CD4-positive, alpha-beta T cell treated with Interferon alpha-2 for 1 hour (primary cell): ENCODE measurements at places on chromosomes 12 and 14.
A peak's percentile ranks its signal among the peaks of the same experiment; 100 is the strongest.

- DNase-seq, result no peak
These were observed 6.7 kb downstream of the FOXN4 start for GRCh38 chr12:109302358-109302757.

DNA sequence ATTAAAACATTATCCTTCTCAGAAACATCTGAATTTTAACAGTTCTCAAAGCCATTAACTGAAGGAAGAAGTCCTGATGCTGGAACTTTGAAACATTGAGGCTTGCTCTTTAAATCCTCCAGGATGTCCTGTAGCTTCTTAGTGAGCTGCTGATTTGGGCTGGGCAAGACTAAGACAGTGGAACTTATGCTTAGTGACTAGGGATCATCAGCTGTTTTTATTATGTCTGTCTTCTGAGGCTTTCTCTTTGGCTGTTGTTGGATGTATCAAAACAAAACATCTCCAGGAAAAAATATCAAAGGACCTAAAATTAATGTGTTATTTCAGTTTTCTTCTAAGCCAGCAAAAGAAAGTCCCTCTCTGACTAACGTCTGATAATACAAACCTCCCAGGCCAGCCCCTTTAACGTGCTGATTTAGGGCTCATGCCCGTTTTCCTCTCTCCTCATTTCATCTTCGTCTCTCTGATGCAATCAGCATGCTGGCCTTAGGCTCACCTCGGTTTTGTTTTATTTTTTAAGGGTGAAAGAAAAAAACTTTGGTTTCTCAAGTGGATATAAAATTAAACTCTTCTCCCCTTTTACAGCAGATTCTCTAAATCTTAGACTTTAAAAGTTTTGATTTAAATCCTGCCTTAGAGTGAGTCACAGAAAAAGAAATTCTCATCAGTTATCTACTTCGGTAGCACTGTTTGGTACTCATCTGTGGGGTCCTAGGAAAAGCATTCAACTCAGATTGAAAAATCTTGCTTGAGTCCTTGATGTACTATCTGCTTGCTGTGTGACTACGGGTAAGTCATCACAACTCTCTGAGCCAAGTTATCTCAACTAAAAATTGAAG is 106.2 kb upstream of the CCDC91 start:
- no peak for DNase-seq

DNA sequence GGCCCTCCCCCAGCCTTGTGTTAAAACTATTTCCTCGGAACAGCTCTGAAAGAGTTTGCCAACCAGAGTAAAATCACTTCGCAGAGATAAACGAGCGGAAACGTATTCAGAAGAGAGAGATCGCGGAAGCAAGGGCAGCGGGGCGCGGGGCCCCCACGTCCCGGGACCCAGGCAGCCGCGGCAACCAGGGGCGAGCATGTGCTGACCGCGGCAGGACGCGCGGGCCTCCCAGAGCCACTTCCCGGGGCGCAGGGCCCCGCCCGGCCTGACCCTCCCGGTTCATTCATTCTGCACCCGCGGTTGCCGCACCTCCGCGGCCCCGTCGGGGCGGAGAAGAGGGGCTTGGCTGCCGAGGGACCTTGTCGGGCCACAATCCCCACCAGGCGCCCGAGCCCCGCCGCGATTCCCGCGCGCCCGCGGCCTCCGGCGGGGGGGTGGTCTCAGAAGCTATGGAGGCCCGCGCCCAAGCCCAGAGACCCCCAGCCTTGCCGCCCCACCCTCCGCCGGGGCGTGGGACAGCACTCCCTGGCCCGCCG is 598 bp downstream of the UBE2N start:
- peak; percentile 9 for DNase-seq

DNA sequence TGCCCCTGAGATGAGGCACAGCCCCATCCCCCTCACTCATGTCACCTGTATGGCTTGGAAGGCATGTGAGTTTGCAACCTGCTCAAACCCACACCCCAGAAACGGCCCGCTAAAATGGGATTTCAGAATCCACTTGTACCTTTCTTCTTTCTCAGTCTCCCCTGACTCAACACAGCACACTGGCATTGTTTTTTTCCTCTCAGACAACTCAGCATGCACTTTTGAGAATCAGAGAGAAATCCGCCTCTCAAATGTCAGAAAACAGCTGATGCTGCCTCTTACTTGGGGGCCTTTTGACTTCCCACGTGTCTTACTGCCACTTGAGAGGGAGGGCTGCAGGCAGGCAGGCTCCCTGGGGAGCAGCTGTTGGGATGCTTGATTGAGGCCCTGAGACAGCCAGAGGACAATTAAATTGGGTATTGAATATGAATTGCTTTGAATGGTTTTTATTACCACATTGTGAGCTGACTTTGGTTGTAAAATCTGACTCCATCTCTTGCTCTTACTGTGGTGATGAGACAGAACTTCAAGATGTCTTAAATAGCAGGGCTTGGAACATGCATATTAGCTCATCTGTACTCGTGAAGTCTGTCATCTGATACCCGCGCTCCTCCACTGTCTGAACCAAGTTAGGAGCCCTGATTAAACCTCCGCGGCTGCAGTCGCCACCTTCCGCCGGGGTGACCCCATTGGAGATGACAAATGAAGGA is 96.6 kb downstream of the APAF1 start:
- DNase-seq, result no peak

DNA sequence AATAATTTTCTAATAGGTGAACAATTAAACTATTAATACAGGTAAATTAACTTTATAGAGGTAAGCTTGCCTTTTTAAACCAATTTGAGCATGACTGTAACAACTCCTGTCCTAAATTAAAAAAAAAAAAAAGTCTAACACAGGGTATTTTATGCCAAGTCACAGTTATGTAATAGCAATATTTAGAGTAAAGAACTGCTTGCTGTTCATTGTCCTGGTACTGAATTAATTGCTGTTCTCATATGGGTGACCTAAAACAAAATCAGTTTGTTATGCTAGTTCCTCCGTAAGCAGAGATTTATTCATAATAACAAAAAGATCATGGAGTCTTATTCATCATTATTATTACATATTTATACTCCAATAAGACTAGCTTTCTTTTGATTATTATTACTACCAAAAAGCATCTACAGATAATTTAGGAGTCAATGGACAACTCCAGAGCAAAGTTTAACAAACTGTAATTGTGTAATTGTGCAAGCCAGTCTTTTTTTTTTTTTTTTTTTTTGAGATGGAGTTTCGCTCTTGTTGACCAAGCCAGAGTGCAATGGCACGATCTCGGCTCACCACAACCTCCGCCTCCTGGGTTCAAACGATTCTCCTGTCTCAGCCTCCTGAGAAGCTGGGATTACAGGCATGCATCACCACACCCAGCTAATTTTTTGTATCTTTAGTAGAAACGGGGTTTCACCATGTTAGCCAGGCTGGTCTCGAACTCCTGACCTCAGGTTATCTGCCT is 98.3 kb downstream of the ITPR2 start:
- no peak for DNase-seq

DNA sequence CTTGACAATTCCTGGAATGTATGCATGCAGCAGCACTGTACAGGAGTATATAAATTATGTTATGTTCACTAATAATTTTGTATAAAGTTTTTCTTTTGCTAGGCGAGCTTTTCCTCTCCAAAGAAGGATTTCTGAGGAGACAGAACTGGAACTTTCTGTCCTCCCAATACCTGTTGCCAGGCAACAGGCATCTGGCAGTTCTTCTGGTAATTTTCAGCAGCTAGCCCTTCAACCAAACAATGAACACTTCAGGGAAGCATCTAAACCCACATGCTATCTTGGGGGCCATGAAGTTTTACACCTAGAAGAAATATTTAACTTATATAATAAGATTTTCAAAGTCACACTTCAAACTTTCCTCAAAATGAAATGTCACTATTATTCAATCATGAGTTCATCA is 162.9 kb upstream of the SYT10 start:
- DNase-seq, result no peak

- DNase-seq, result no peak
These were observed 37.7 kb downstream of the CFL2 start for GRCh38 chr14:34676516-34677211.

DNA sequence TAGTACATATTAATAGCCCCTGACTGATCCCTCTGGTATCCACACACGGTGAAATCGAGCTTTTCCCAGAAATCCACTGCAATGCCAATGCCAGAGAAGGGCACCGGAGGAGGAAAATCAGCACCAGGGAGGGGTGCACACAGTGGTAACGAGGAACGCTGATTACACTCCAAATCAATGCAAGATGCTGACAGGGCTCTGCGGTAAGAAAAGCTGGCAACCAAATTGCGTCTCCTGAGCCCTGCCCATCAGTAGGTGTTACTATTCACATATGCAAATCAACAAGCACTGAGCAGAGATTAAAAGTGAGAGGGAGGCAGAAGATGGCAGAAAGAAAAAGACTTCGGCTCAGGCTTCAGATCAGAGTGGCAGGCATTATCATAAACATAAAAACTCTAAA is 159.1 kb downstream of the RPS29 start:
- no peak for DNase-seq

- DNase-seq, result no peak
These were observed 22.6 kb downstream of the C12orf75 start for GRCh38 chr12:105352940-105353635.

DNA sequence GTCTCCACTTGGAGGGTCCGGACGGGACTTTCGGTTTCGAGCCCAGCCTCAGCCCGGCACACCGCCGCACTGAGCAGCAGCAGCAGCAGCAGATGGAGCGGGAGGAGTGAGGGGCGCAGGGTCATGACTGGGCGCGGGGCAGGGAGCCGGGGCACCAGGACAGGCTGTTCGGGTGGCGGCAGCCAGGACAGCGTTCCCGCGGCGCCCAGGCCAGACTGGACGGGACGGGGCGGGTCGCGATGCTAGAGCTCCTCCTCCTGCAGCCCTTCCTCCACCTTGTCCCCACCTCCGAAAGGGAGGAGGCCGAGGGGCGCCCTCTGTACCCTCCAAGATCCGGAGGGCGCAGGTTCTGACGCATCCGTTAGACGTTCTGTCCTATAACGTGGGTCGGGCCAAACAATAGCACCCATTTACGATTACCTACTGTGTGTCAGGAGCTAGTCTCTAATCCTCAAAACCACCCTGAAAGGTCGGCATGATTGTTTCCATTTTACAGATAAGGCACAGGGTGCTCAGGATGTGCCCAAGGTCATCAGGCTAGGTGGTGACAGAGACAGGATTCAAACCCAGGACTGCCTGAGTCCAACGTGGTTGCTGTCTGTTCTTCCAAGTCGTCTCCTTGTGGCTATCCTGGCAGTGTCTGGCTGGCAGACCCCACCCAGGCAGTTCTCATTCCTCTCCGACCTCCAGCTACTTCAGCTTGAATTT is at the start of gene FKBP11:
Gene FKBP11, minus strand, starts transcription at position 189 of the 708 bp plus-strand sequence. Its CDS starts 64 bp downstream, at position 125.
- DNase-seq, result peak; percentile 84

DNA sequence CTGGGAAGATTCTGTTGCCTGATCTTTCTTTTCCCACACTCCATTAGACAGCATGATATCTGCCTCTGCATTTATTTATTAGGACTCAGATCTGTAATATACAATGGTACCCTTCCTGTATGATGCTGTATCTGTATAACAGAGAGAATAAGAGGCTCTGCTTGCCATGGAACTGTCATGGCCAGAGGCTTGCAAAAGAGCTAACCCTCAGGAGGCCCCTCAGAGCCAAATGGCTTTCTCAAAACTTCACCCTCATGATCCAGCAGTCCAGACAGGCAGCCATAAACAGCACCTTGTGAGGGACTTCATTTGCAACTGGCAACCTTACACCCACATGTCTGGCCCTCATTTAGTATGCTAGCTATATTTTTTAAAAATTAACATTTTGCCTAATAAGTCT is 57.6 kb downstream of the TMEM30B start:
- no peak for DNase-seq

GRCh38 chr14:106605548-106606448 is 1079.4 kb downstream of the TMEM121 start:
- peak; percentile 82 for DNase-seq

- DNase-seq, result peak; percentile 64
These were observed 119.6 kb downstream of the GCH1 start for GRCh38 chr14:54782751-54783659.

DNA sequence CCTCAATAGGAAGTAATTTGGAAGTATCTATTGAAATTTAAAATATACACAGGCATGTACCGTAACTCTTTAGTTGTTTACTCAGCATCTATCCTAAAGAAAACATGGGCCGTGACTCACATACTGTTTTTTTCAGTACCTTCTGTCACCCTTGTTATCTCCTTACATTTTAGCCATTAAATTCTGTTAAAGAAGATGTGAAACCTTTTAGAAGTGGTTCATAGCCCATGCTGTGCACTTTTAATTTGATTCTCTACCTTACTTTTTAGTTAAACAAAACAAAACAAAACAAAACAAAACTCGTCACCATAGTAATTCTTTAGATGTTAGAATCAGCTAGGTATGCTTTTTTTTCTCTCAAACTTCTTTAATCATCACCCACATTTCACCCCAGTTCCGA is 494.4 kb upstream of the RGS6 start:
- no peak for DNase-seq

DNA sequence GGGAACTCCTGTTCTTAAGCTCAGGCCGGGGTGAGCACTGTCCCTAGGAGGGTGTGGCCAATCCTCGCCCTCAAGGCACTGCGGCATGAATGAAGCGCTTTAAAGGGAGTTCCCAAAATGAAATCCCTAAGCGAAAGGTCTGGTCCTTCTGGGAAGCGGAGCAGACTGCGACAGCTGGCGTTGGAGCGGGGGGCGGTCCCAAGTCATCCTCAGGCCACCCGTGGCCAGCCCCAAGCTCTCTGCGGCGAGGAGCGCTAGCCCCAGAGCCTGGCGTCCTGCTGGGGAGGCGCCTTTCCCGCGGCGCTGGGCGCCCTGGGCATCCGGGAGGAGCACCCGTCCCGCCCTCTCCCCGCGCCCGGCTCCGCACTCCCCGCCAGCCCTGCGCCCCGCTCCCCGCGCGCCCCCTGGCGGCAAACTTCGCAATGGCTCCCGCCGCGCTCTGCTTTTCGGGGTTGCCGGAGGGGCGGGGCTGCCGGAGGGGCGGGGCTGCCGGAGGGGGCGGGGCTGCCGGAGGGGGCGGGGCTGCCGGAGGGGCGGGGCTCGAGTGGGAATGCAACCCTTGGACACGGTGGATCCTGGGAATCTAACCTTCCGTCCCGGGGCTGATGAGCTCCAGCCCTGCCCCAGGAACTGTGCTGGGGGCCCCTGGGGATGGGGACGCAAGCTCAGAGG is 25.4 kb downstream of the ZBTB42 start:
- peak; percentile 93 for DNase-seq

DNA sequence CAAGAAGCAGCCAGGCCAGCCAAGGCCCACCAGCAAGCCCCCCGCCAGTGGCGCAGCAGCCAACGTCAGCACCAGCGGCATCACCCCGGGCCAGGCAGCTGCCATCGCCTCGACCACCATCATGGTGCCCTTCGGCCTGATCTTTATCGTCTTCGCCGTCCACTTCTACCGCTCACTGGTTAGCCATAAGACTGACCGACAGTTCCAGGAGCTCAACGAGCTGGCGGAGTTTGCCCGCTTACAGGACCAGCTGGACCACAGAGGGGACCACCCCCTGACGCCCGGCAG is 15.0 kb downstream of the ORAI1 start:
- no peak for DNase-seq

- peak; percentile 40 for DNase-seq
These were observed 198.9 kb downstream of the EPS8 start for GRCh38 chr12:15590180-15590826.
